ENCODE measurements at places on chromosomes 6 and 20. TPM values are rescaled to one million over a fixed set of nuclear protein-coding genes. Genes with fewer than 3 reads are reported as not detected.

DNA sequence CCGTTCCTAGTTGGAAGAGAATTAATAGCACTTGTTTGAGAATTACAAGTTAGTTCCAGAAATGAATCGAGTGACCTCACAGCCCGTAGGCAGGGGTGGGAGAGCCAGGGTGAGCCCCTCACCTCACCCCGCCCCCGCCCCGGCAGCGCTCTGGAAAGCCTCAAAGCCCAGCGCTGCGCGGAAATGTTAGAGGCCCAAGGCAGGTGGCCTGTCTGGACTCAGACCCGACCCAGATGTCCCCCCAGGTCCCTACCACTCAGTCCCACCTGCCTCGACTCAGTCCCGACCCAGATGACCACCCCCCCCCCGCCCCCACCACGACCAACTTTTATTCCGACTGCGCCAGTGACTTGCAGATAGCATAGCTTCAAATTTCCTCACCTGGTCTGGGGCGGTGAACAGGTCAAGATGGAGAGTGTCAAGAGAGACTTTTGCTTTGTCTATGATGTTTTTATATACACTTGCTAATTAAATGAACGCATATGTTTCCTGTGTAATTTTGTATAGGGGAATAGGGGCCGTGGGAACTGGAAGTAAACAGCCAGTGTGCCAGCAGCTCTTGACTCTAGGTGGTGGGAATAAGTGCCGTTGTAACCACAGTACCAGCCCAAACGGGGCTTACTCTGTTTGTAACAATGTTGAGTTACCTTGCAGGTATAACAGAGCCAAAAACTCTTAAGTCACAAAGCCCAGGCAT lies 1.2 kb upstream of the PXDC1 start:
- DNase-seq: no peak

DNA sequence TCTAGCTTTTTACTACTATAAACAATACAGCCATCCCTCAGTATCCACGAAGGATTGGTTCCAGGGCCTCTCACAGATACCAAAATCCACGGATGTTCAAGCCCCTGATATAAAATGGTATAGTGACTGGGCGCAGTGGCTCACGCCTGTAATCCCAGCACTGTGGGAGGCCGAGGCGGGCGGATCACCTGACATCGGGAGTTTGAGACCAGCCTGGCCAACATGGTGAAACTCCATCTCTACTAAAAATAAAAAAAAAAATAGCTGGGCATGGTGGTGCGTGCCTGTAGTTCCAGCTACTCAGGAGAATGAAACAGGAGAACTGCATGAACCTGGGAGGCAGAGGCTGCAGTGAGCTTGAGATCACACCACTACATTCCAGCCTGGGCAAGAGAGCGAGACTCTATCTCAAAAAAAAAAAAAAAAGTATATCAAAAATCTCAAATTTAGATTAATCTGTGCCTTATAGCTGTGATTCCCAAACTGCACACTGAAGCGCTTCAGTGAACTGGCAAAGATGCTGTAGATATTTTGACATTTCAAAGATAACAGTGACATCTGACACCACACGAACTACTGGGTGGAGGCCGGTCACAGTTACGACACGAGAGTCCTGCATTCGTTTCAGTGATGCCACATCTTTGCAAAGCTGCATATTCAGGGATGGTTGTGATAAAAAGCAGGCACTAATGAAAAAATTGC lies 38.3 kb downstream of the MRS2 start:
- no peak for DNase-seq

DNA sequence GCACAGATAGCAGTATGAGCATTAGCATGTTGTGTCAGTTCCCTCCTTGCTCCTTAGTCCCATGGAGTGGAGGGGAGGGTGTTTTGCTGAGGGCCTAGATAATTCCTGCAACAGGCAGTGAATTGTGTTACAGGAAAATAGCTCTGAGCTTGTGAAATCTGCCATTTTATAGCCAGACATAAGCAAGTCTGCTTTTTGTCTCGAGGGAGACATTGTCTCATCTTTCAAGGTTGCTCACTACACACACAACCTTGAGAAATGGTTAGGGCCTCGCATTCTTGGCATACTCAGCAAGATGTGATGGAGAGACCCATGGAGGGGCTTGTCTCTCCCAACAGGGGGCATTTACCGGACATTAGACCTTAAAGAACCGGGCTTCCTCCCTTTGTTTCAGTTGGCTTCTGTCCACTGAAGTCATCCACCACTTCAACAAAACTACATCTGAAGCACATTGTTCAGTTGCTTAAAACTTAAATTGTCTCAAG lies 108.0 kb upstream of the FOXO3 start:
- no peak for DNase-seq

GRCh38 chr6:28794175-28795002 lies 129.4 kb downstream of the TRIM27 start:
- no peak for DNase-seq

GRCh38 chr6:140047321-140047720 lies 672.9 kb upstream of the CITED2 start:
- no peak for DNase-seq

DNA sequence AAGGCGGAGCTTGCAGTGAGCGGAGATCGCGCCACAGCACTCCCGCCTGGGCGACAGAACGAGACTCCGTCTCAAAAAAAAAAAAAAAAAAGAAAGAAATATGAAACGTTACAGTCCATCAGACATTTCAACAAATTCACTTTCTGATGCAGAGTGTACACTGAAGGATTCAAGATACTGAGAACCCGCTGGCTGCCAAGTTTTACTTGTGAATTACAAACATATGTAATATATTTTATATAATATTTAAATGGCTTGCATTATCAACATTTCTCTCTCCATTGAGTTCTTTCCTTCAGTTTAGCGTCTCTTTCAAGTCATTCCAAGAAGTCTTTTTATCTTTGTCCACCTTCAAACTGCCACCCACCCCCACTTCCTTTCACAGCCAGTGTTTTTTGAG lies 240.9 kb upstream of the RNF217 start:
- DNase-seq: no peak

- DNase-seq: no peak
Measured at GRCh38 chr20:1331801-1332453, 3.0 kb upstream of the SDCBP2 start.

DNA sequence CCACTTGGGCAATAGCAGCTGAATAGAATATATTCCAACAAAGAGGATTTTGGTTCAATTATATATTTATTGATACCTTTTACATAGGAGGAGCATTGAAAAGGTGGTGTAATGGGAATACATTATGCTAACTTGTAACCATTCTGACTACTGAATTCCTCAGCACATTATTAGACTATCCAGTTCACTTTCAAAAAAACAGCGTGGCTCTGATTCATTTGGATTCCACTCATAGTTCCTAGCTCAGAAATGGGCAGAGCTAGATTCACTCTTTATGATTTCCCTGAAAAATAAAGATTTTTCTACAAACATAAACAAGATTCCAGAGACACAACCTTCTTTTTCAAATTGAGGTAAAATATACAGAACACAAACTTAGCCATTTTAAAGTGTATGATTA lies 9.2 kb upstream of the TRERF1 start:
- no peak for DNase-seq

GRCh38 chr6:56689114-56689513 lies 46.4 kb upstream of the DST start:
- no peak for DNase-seq

GRCh38 chr6:101741474-101742171 lies 348.1 kb downstream of the GRIK2 start:
- DNase-seq: no peak

GRCh38 chr6:96811136-96811535 lies 26.1 kb downstream of the GPR63 start:
- DNase-seq: no peak

DNA sequence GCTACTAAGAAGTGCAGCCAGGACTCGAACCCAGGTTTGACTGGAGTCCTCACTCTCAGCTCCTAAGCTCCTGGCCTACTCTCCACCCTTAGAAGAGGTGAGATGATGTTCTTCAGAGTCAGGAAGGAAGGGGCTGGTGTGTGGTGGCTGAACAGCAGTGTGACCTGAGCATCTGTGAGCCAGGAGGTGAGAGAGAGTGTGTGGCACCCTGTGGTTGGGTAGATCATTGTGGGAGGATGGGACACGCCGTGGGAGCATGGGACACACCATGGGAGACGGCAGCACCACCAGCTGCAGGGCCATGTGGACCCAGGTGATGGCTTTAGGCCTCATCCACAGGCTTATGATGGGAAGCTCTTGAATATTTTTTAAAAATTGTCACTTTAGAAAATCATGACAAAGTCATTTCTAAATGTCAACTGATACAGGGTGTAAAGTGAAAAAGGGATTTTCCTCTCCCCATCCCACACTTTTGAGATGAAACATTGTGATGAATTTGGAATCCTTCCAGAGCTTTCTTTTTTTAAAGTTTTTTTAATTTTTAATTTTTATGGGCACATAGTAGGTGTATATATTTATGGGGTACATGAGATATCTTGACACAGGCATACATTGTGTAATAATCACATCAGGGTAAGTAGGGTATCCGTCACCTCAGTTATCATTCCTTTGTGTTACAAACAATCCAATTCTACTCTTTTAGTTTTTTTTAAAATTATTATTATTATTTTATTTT lies 31.6 kb downstream of the SRC start:
- DNase-seq: no peak

GRCh38 chr20:24632581-24632980 lies 163.2 kb downstream of the SYNDIG1 start:
- DNase-seq: no peak

GRCh38 chr6:148770408-148771211 lies 23.8 kb downstream of the UST start:
- DNase-seq: no peak

GRCh38 chr6:72595812-72596211 lies 26.1 kb upstream of the KCNQ5 start:
- no peak for DNase-seq

GRCh38 chr20:16944745-16945144 lies 196.6 kb downstream of the OTOR start:
- no peak for DNase-seq

GRCh38 chr6:155155787-155156447 lies 107.9 kb upstream of the CLDN20 start:
- no peak for DNase-seq

DNA sequence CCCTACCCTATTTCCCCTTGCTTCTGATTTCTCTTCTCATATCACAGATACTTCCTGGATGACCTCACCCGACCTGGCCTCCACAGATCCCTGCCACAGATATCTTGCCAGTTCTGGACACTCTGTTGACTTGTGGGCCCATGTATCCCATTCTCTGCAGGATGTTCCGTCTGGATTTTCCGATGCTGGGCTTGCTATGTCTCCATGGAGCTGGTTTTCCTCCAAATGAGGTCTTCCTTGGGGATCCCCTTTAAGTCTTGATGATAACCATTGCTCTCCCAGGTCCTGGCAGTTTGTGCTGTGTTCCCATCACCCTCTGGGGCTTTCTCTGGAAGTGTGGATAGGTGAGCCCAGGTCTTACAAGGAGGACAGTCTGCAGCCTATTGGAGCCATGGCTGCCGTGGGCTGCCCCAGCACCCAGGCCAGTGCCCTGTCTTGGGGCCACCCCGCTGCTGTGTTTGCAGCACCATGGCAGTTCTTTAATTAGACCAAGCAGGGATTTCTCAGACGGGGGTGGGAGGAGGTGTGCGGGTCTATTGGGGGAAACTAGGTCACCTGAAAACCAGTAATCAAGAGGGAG lies 23.9 kb downstream of the PPP1R16B start:
- no peak for DNase-seq

DNA sequence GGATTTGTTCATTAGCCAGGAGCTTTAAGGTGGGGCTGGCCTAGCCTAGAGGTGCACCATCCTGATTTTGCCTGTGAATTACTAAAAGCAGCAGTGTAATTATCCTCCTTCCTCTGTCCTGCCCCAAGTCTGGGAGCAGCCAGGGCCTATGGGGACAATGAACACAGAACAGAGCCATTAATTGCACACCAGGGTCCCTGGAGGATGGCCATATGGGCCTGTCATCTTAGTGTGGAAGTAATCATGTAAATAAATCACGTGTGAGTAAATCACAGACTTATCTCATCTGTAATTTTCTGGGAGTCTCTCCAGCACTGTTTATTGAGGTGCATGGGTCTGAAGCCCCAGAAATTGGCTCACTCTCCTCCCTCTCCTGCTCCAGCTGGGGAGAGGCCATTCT lies 176.3 kb downstream of the LRFN2 start:
- DNase-seq: no peak

- DNase-seq: no peak
Measured at GRCh38 chr6:97053643-97054411, 129.3 kb downstream of the KLHL32 start.

DNA sequence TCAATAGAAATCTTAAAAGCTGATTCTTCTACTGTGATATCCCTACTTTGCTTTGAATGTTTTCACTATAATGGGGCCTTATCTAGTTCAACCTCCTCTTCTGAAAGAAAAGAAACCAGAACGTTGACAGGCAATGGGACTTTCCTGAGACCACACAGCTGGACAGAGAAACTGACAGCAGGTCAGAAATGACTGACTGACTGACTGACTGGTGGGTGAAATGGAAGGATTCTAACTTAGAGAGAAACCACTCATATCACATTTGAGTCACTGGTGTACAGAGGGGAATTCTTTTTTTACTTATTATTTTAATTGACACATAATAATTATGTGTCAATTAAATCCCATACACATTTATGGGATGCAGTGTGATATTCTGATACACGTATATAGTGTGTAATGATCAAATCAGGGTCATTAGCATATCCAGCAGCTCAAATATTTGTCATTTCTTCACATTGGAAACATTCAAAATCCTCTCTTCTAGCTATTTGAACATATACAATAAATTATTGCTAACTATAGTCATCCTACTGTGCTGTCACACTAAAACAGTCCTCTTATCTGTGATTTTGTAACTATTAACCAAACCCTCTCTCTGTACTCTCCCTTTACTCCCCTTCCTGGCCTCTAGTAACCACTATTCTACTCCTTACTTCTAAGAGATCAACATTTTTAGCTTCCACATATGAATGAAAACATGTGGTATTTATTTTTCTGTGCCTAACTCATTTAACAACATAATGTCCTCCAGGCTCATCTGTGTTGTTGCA lies 64.8 kb upstream of the NRSN1 start:
- DNase-seq: no peak

- DNase-seq: no peak
Measured at GRCh38 chr20:17888044-17888443, 80.5 kb downstream of the SNX5 start.

GRCh38 chr6:84017709-84018452 lies 15.7 kb upstream of the MRAP2 start:
- no peak for DNase-seq

Gene KIAA0408
- total RNA-seq: 1.5 TPM

Gene CAP2
- total RNA-seq: 69.6 TPM

Gene CDK19
- 9.6 TPM for total RNA-seq

Gene TMEM151B
- total RNA-seq: 0.05 TPM

Gene RAB44
- 0.12 TPM for total RNA-seq

Gene RUNX2
- 0.44 TPM for total RNA-seq

Gene NRSN1
- not detected for total RNA-seq

Gene GNRH2
- total RNA-seq: not detected

Gene DST
- total RNA-seq: 213 TPM
